ENCODE measurements at places on chromosomes 16 and 17.

GRCh38 chr17:49002766-49003165 lies 5.6 kb downstream of the IGF2BP1 start:
- DNase-seq: no peak

GRCh38 chr17:58375256-58375655 lies 23.3 kb upstream of the SUPT4H1 start:
- DNase-seq: no peak

- no peak for DNase-seq
Observed at GRCh38 chr17:79174193-79174765, 99.7 kb downstream of the ENGASE start.

GRCh38 chr16:57794849-57795430 lies 7.4 kb downstream of the KIFC3 start:
- no peak for DNase-seq

GRCh38 chr17:44353672-44354331 lies 8.7 kb downstream of the GRN start:
- DNase-seq: no peak

DNA sequence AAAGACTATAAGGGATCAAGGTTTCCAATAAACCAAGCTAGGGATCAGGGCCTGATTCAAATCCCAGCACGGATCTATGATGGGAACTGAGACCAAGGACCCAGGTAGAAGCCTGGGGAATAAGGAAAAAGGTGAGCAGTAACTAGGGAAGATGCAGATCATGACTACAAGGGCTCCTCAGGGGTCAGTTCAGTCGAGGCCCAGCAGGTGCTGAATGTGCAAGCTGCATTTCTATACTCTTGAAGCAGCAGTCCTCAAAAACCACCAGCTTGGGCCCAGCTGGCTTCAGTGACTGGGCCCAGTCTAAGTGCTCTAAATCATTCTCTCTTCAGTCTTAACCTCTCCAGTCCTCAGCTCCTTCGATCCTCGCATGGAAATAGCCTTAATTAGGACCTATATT lies 228.8 kb upstream of the AXIN2 start:
- DNase-seq: no peak

- DNase-seq: no peak
Observed at GRCh38 chr16:51151435-51151960, 428 bp upstream of the SALL1 start.

DNA sequence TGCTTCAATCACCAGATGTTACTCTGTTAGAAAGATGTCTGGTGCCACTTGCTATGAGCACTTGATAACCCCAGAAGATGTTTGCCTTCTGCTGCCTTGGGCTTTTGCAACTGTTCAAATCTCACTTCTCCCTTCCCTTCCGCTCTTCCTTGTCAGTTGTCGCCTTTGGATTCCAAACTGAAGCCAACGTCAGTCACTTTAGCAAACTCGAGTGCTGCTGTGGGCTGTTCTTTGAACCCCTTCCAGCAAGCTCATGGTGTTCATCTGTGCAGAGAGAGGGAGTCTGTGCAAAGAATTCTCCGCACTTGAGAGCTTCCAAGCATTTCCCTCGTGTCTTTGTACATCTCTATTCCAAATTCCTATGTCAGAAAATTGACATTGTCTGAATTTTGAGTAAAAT lies 879.4 kb downstream of the CDH11 start:
- DNase-seq: no peak

DNA sequence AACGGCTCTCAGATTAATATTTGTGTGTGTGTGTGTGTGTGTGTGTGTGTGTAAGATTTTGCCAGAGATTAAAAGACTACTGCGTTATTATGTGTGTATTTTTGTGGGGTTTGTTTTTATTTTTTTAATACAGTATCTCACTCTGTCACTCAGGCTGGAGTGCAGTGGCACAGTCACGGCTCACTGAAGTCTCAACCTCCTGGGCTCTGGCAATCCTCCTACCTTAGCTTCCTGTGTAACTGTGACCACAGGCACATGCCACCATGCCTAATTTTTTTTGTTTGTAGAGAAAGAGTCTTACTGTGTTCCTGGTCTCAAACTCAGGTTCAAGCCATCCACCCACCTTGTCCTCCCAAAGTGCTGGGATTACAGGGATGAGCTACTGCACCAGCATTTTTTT lies 87.2 kb downstream of the CYB561 start:
- no peak for DNase-seq

GRCh38 chr17:73338566-73339197 lies 26.9 kb upstream of the CDC42EP4 start:
- DNase-seq: no peak

- DNase-seq: no peak
Observed at GRCh38 chr16:79121906-79122305, 478.6 kb downstream of the MAF start.

GRCh38 chr16:53840456-53840855 lies 136.5 kb downstream of the FTO start:
- DNase-seq: no peak

GRCh38 chr17:57518587-57519581 lies 226.2 kb downstream of the CCDC182 start:
- DNase-seq: no peak

- DNase-seq: peak; percentile 46
Observed at GRCh38 chr17:41811549-41812380, at the start of gene P3H4. P3H4 (minus strand) TSS chr17:41811949; CDS start chr17:41811915, 34 bp downstream.

- DNase-seq: no peak
Observed at GRCh38 chr17:18094409-18094807, 6.7 kb downstream of the DRG2 start.

GRCh38 chr17:41507315-41507880 lies 2.0 kb upstream of the KRT13 start:
- DNase-seq: no peak

GRCh38 chr17:17018021-17018441 lies 24.2 kb upstream of the MPRIP start:
- no peak for DNase-seq

- DNase-seq: no peak
Observed at GRCh38 chr16:85237817-85238216, 125.5 kb upstream of the CIBAR2 start.

DNA sequence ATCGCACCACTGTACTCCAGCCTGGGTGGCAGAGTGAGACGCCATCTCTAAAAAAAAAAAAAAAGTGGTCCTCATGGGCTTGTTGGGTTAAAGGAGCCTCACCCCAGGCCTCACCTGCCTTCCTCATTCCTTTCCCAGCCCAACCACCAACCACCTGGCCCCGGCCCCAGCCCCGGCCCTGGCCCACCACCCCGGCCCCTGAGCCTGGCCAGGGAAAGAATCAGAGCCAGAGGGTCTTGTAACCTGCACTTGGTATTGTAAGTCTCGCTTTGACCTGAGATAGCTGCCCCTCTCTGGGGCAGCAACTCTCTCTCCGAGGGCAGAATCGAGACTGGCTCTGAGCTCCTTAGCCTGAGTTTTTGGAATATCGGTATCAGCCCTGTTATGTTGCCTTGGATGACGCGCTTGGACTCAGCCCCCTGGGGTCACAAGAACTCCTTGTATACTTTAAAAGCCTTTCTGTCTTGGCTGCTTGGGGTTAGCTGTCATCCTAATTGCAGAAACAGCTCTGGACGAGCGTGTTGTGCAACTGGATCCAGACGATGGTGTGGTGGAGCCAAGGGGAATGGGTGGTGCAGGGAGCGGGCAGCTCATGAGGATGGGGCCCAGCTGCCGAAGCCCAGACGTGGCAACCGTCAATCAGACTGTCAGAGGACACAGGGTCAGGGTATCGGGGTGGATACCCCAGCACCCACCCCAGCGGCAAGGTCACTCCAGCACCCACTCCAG lies 14.6 kb downstream of the SMTNL2 start:
- DNase-seq: no peak

DNA sequence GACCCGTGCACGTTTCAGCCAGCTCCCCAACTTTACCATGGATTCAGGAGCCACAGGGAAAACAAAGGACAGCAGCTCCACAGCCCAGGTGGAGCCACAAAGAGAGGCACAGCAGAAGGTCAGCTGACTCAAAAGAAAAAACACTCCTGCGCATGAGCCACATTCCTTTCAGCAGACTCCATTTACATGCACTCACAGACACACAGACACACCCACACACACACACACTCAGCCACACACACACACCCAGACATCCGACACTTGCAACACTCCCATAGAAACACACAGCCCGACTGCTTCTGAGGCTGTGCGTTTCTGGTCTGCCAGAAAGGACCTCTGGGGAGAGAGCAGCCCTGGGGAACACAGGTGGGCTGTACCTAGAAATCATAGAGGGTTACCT lies 2335.5 kb downstream of the TP53TG3F start:
- no peak for DNase-seq

DNA sequence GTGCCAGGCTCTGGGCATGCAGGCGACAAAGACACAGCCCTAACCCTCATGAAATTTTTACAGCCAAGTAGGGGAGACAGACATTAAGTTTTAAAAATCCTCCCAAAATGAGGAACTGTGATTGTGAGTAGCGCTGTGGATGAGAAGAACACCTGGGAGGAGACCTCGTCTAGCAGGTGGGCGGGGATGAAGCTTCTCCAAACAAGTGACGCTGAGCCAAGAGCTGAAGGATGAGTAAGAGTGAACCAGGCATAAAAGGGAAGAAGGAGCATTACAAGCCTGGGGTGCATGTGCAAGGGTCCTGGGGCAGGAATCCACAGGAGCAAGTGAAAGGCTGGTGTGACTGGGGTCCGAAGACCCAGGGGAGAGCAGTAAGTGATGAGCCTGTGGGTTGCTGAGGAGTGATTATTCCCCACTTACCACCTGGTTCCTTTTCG lies 149.4 kb upstream of the HS3ST2 start:
- no peak for DNase-seq

GRCh38 chr16:30354423-30355143 lies 525 bp downstream of the CD2BP2 start:
- DNase-seq: no peak

DNA sequence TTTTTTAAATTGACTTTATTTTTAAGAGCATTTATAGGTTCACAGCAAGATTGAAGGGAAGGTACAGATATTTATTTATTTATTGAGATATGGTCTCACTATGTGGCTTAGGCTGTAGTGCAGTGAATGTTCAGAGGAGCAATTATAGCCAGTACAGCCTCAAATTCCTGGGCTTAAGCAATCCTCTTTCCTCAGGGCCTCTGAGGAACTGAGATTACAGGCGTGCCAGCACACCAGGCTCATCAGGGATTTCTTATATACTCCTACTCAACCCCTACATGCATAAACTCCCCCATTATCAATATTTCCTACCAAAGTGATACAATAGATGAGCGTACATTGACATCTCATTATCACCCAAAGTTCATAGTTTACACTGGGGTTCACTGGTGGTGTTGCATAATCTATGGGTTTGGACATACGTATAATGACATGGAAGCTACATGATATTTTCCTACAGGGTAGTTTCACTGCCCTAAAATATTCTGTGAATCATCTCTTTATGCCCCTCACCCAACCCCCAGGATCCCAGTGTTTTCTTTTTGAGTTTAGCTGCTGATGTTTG lies 33.5 kb downstream of the HS3ST3B1 start:
- DNase-seq: no peak

DNA sequence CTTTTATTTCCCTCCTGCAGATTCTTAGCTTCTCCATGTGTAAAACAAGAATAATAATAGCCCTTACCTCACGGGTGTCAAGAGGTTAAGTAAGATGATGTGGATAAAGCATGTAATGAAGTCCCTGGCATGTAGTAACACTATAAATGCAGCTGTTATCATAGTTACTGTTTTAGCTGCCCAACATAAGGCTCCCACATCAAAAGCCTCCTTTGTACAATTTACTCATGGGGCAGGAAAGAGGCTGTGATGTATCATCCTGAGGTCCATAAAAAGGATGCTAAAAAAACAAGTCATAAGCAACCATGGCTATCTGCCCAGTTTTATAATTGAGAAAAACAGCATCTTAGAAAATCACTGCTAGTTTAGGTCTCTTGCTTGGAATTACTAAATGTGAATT lies 339.7 kb downstream of the CA10 start:
- no peak for DNase-seq

Measured in stimulated activated CD8-positive, alpha-beta memory T cell treated with anti-CD3 and anti-CD28 coated beads, Interleukin-4, amount 100 ng/mL, for 4 hours (primary cell).